ENCODE measurements at places on chromosomes 2 and 18.

DNA sequence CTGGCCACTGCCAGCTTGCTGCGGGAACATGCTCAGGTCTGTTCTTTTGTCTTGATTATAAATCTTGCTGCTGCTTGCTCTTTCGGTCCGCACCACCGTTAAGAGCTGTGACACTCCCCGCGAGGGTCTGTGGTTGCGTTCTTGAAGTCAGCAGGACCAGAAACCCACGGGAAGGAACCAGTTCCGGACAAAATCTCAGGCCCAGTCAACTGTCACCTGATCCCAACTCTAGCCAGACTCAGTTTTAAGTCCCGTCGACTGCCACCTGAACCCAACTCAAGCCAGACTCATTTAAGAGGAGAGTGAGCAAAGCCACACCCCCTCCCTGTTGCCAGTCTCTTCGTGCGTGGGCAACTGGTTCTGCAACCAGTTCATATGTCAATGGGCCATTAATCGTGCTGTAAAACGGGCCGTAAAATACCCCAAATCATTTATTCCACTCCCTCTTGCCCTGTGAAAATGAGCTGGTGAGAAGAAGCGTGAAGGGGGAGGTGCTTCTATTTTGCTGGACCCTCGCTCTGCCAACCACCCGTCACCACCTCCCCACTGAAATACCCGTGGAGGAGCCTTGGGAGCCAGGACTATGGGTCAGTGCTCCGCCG, 224.3 kb downstream of the NDUFA10 start:
- DNase-seq = no peak

DNA sequence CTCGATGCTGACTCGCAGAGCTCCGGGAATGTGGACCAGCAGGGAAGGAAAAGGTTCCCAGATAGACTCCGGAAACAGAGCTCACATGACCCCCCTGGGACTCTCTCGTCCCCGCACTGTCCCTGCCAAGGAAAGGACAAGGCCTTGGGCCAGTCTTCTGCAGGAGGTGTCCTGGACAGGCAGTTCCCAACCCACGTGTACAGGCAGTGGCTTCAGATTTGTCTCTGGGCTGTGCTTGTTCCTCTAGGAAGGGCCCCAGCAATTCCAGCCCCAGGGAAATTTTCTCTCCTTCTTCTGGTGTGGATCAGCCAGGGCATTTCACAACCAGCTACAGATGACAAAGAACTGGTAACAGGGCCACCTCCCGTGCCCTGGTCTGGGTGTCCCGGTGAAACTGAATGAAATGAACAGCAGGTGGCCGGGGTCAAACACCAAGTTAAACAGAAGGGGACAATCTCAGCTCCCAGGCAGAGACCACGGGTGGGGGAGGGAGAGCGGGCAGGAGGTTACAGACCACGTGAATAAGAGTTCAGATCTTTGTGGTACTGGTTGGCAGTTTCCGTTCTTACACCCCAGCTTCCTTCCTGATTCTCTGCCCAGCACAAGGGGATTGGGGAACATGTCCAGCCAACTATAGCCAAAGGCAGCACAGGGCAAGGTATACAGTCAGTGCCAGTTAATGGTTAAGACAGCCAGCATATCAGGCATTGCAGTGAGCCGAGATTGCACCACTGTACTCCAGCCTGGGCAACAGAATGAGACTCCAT, 52.2 kb upstream of the CAB39 start:
- no peak for DNase-seq

- DNase-seq = no peak
Measured at GRCh38 chr2:19759880-19760279, 141.9 kb downstream of the TTC32 start.

DNA sequence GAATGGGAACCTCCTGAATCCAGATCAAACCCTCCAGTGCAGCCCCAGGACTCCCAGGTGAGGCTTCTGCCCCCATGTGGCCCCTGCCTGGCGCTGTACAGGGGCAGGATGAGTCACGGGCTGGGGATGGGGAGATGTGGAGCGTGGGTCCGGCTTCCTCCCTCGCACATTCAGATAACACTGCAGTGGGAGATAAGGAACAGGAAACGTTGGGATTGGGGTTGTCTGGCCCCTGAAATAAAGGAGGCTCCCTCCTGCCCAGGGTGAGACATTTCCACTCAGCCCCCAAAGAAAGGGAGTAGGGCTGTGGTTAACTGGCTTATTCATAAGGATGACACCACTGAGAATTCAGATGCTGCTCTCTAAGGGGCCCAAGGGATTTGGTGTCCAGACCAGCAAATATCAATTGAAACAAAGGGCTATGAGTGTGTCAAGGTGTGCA, 30.7 kb downstream of the IGFBP5 start:
- no peak for DNase-seq

DNA sequence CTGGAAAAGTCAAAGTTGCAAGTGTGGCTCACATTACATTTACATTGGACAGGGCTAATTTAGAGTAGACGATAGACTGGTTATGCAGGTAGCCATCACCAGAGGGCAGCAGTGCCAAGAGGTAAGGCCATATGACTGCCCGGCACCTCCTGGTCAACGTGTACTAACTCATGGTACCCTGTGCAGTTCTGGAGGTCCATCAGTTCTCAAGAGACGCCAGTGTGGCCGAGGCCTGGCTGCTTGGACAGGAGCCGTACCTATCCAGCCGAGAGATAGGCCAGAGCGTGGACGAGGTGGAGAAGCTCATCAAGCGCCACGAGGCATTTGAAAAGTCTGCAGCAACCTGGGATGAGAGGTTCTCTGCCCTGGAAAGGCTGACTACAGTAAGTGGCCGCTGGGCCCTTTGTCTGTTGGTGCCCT, 65.8 kb upstream of the EML6 start:
- peak; percentile 22 for DNase-seq

DNA sequence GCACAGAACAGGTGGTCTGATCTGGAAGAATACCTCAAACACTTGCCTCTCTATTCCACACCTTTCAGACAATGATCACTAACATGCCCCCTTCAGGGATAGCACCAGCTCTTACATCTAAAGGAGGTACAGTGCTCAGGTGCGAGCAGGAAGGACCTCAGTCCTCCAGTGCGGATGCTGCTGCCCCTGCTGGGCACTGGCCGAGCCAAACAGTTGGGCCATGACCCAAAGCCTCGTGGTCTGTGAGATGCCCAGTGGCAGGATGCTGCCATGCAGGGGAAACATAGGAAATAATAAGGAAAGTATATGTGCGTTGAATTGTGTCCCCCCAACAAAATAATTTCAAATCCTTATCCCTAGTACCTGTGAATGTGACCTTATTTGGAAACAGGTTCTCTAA, 243.7 kb downstream of the NDUFA10 start:
- DNase-seq = no peak

- no peak for DNase-seq
Measured at GRCh38 chr2:179435000-179435399, 170.4 kb upstream of the SESTD1 start.

- no peak for DNase-seq
Measured at GRCh38 chr2:65576861-65577601, 144.6 kb upstream of the SPRED2 start.

GRCh38 chr2:31980674-31981356, 30.0 kb downstream of the MEMO1 start:
- DNase-seq = no peak

DNA sequence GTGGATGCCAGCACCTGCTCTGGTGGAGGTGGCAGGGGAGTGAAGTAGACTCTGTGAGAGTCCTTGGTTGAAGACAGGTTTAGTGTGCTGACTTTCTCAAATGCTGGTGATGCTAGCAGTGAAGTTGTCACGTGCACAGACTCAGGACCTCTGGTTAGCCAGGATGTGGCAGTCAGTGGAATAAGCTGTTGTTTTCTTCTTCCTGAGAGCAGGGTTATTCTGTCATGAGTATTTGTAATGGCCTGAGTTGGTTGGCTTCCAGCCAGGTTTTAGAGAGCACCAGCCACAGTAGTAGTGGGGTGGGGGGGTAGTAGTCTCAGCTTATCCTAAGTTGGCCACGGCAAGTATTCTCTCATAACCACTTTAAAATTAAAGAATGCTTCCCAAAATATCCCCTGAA, 238.5 kb upstream of the FBXO11 start:
- DNase-seq = no peak

DNA sequence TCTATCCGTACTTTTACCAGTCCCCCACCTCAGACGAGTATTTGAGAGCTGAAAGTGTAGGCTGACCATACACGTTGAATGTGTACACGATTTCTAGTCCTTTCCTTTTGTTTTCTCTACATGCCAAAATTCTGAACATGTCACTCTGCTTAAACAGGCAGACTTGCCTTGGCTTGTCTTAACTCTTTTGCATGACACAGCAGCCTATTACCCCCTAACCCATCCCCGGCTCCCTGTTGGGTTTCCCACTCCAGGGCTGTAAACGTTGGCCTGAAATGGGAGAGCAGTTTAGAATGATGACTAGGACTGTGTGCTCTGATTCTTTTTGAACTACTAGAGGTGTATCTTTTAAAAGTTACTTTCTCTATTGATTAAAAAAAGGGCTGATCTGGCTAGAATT, 19.1 kb downstream of the MTCL1 start:
- no peak for DNase-seq

DNA sequence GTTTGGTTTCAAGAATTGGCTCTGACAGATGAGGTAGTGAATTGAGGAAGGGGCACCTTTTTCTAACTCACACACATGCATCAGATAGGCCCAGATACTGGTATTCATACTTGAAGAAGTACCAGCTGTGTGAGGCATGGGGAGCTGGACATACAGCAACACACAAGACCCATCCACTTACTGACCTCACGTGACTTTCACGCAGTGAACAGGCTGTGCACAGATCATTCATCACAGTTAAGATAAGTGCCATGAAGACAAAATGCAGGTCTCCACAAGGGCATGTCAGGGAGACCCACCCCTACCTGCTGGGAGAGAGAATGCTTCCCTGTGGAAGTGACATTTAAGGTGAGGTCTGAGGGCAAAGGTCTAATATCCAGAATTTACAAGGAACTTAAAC, 38.6 kb downstream of the SP110 start:
- no peak for DNase-seq

DNA sequence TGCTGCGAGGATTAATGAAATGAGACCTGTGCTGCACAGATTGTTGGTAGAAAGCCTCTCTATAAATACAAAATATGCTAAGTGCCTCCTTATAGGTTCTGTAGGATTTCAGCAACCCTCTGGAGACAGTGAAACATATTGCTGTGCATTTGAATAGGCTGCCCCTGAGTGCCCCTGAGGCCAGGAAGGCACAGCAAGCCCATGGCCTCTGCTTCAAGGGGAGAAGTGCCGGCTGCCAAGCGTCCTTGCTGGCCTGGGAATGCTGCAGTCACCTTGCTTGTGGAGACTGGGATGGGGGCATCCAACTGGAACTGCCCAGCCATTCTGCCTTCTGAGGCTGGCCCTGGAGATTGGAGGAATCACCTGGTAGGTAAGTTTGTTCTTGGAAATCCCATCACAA, 397.2 kb upstream of the SMIM21 start:
- DNase-seq = no peak

GRCh38 chr2:231334981-231335380, 60.5 kb upstream of the B3GNT7 start:
- no peak for DNase-seq

DNA sequence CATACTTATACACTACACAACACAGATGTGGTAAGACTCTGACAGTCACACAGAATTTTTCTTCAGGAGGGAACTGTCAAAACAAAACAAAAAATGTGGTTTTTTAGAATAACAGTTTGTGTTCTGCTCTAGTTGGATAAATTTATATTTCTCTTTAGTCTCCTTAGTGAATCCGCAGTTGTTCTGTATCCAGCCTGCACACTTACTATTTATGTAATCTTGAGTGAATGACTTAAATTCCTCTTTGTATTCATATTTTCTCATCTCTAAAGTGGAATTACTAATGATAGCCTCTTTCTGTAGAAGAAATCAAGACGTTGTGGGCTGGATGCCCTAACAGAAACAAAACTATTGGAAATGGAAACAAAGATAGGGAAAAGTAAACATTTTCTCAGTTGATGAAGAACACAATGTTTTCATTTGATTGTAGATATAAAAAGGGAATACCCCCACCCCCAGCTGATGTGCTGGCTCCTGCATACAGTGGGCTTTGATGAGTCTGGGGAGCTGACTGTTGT, 375.2 kb downstream of the TRIB2 start:
- no peak for DNase-seq

All from activated CD4-positive, alpha-beta T cell treated with anti-CD3 and anti-CD28 coated beads for 24 hours (primary cell).